ENCODE measurements at places on chromosomes 5 and 9.

DNA sequence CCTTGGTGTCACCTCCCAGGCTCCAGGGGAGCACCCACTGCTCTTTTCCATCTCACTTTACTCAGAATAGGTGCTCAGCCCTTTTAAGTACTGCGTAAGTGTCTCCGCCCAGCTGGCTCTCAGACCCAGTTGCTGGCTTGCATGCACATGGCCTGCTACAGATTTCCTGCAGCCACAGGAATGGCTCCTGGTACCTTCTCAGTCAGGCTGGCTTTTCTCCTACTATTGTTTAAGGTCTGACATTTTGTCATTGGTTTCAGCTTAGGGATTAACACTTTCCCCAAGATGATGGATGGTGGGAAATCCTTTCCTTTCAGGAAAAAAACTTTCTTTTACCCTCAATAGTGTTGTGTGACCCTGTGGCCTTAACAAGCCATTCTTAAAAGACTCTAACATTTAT, 1652.3 kb upstream of the WWC1 start:
- no peak for DNase-seq

- DNase-seq, result peak; percentile 56
Observed at GRCh38 chr5:111345731-111346130, 121.5 kb downstream of the CAMK4 start.

GRCh38 chr5:111562561-111562960, 50.2 kb upstream of the STARD4 start:
- no peak for DNase-seq

- DNase-seq, result no peak
Observed at GRCh38 chr9:15310107-15310850, 3.3 kb upstream of the TTC39B start.

GRCh38 chr5:178223196-178223773, 9.3 kb downstream of the PHYKPL start:
- DNase-seq, result no peak

DNA sequence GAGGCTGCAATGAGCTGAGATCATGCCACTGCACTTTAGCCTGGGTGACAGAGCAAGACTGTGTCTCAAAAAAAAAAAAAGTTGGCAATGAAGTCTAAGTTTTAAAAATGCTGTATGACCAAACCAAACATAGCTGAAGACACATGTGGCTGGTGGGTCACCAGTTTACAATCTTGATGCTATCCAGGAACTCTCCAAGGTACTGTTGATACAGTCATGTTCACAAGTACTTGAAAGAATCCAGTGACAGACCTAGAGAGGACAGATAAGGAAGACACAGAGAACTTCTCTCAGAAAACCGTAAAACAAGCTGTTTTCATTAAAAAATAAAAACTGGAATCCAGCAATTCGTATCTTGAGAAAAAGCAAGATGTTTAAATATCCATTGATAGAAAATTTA, 95.7 kb downstream of the ACTBL2 start:
- DNase-seq, result peak; percentile 40

DNA sequence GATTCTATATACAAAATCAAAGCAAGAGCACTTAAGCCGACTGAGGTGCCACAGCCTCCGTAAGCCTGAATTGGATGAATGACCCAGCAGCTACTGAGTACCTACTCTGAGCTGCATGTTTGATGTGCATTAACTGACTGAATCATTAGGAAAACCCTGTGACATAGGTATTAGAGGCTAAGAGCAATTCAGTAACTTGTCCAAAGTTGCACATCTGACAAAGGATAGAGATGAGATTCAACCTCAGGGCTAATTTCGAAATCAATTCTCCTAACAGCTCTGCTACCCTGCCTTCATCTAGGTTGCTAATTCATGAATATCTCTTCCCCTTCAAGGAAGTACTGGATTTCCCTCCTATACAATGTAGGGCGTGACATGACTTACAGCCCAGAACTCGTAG, 89.1 kb upstream of the GLIS3 start:
- no peak for DNase-seq

DNA sequence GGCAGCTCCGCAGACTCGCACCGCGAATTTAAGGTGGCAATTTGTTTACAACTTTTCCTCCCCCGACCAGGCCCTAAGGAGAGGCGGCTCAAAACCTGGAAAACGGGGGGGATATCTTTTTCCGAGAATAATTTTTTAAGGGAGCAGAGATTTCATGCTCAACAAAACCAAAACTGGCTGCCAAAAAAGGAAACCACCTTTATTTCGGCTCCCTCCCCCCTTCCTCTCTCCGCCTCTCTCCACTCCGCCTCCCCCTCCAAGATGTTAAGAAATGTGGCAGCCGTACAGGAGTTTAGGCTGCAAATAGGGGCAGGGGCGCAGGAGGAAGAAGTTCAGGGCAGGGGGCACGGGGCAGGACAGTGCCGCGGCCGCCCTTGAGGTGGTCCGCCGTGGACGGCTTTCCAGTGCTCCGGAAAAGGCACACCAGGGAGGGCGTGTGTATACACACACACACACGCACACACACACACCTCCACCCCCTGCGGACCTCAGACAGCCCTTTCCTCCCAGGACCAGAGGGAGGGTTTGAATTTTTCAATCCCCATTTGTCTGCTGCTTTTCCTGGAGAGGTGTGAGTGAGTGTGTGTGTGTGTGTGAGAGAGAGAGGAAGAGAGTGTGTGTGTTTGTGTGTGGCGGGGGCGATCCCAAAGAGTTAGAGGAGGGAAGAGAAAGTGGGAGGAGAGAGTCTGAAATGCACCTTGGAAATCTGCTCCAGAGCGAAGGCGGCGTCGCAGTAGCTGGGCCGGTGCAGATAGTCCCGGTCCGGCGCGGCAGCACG, 9.1 kb downstream of the PTCH1 start:
- DNase-seq, result peak; percentile 66

DNA sequence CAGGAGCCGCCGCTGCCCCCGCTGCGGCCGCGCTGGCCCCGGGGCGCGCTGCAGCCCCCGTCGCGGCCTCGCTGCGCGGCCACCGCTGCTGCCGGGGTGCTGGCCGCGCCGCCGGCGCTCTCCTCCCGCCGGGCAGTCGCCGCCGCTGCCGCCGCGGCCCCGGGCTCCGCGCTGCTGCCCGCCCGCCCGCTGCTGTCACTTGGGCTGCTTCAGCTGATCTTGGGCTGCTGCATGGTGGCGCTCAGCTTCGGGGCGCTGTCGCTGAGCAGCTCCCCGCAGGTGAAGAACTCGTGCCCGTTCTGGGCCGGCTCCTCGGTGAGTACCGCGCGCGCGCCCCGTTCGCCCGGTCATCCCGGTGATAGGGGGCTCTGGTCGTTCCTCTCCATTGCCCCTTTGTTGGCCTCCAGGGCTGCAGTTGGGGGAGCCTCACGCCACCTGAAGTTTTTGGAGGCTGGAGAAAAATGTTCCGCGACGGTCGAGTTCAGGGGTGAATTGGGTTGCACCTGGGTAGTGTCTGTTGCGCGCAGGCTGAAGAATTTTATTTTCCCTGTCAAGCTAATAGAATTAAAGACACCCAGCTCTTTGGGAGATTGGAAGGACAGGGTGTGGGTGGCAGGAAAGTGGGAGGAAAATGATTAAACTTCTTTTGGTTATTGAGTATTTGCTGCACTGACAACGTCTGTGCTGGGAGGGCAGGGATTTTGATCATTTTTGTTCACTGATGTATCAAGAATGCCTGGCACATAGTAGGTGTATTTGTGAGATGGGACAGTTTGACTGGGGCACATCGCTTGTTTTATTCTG, 596 bp downstream of the ENTREP1 start:
- peak; percentile 21 for DNase-seq

GRCh38 chr9:5389109-5389732, 48.5 kb downstream of the PLGRKT start:
- peak; percentile 53 for DNase-seq

- no peak for DNase-seq
Observed at GRCh38 chr9:6893350-6894131, 135.8 kb downstream of the KDM4C start.

DNA sequence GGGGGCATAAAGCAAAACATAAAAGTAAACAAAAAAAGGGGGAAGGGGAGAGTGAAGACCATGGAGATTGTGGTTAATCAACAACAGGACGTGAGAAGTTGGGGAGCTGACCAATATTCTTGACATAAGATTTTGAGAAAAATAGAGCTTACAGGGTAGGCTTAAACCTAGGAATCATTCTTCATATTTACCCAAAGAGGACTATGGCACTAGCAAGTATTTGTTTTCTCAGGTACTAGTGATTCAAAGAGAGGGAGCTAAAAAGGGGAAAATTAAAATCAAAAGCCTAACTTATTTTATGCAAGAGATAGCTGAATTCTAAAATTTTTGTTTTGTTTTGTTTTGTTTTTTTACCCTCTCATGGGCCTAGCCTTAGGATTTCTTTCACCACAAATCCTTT, 427.5 kb downstream of the PIK3R1 start:
- no peak for DNase-seq

- no peak for DNase-seq
Observed at GRCh38 chr5:151555760-151556576, 35.2 kb downstream of the FAT2 start.

DNA sequence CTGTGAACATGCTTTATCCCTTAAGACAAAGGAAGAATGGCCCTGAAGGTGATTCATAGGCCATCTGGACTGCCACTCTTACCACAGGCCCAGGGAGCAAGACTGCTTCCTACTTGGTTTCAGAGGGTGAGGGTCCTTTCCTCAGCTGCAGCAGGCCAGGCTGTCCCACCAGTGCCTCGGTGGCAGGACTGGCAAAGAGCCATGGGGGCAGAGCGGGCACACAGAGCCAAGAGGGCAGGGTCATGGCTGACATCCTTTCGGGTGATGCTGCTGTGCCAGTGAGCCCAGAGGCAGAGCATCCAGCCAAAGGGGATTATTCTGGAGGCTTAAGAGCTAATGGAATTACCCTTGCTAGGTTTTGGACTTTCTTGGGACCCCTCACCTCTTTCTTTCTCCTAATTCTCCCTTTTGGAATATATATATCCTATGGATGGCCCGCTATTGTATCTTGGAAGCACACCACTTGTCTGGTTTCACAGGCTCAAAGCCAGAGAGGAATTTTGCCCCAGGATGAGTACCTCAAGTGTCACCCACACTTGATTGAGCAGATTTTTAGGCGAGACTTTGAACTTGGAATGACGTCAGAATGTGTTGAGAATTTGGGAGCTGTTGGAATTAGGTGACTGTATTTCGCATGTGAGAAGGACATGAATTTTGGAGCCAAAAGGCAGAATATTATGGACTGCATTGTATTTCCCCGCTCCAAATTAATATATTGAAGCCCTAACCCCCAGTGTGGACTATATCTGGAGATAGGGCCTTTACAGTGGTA, 180.6 kb downstream of the BARX1 start:
- no peak for DNase-seq
